ENCODE measurements at places on chromosomes 6 and 20. TPM values are rescaled to one million over a fixed set of nuclear protein-coding genes. Genes with fewer than 3 reads are reported as not detected.

DNA sequence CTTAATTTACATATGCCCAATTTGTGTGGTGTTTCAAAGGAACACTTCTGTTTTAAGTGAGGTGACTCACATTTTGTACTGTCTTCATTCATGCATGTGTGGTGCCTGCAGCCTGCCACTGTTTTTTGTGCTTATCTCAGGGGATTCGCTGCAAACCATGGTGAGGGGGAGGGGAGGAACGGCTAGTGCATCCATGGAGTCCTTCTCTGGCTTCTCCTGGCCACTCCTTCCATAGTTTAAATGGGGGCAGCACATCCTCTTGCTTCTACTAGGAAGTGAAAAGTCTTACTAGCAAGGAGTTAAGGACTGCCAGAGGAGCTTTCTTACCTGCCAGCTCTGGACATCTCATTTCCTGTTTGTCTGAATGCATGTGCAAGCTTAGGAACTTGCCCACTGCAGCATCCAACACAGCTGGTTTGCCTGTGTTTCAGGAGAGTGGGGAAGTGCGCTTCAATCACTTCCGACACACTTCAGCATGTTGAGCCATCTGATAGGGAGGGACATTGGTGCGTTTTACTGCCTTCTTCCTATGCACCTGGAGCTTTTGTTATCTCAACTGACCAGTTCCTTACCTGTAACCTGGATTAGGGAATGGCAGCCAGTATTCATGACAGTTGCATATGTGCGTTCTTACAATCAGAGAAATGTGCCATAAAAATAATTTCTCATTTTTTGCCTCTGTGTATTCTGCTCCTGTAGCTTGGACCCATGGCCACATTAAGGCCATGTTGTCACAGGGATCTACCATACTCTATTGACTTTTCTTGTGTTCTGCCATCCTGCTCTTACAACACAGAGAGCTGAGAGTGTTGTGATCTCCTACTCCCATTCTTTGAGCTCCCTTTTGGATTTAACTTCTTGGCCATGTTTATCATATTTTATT, 211.3 kb downstream of the ARID1B start:
- no peak overlapping the region for H3K27ac ChIP-seq
- no peak overlapping the region for H3K4me3 ChIP-seq
- H3K4me1 ChIP-seq: no peaks in the 10 kb centered on the region
- no peak for DNase-seq
- no peaks in the 10 kb centered on the region for H3K36me3 ChIP-seq

The CNKSR3 gene
- total RNA-seq: 9.7 TPM

- H3K4me3 ChIP-seq: no peak overlapping the region
- no peak overlapping the region for H3K27ac ChIP-seq
- DNase-seq: no peak
- H3K36me3 ChIP-seq: no peaks in the 10 kb centered on the region
Observed at GRCh38 chr6:167849846-167850459, 23.2 kb downstream of the AFDN start.

The TMEM244 gene
- not detected for total RNA-seq

The HRH3 gene
- 0.21 TPM for total RNA-seq

GRCh38 chr6:167666571-167667203, 160.0 kb upstream of the AFDN start:
- no peaks in the 10 kb centered on the region for H3K36me3 ChIP-seq
- no peak overlapping the region for H3K4me3 ChIP-seq
- no peak for DNase-seq
- no peaks in the 10 kb centered on the region for H3K27me3 ChIP-seq

DNA sequence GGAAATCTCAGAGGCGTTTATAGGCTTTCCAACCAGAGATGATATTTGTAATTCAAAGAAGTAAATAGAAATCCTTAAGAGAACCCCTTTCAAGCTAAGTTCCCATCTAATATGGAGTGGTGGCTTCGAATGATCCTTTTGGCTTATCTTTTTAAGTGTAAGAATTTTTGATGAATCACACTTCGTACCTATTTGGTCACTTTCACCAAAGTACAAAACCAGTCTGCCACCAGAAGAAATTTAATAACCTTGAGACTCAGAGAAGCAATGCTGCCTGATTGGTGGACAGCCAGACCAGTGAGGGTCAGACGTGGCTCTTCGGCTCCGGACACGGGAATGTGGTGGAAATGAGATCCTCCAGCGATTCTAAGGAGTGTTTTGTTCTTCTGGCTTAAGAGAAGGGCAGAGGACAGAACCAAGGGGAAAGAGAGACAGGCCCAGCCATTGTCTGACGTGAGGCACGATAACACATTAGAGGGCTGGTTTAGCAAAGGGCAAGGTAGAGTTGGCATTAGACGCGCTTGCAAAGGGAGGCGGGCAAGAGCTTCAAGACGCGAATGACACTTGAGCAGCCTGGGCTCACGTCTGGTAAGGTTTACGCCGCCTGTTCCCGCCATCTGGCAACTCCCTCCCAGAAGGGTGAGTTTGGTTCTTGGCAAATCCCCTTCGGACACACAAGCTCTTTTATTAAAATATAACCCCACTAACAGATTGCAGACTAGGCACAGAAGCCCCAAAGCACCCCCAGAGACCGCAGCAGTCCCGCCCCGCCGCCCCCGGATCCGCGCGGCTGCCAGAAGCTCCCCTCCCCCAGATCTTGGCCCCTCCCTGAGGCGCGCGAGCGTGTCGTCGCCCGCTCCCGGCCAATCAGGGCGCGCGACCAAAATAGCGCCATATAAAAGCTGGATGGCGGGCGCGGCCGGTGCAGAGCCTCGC, 50.0 kb upstream of the EZR start:
- H3K36me3 ChIP-seq: no peaks in the 10 kb centered on the region
- H3K27me3 ChIP-seq: no peaks in the 10 kb centered on the region
- DNase-seq: no peak
- H3K4me1 ChIP-seq: no peaks in the 10 kb centered on the region
- peak overlapping the region; percentile 55 for H3K27ac ChIP-seq

- no peaks in the 10 kb centered on the region for H3K27me3 ChIP-seq
- no peak for DNase-seq
Observed at GRCh38 chr20:47998736-47999135, 213.5 kb upstream of the SULF2 start.

DNA sequence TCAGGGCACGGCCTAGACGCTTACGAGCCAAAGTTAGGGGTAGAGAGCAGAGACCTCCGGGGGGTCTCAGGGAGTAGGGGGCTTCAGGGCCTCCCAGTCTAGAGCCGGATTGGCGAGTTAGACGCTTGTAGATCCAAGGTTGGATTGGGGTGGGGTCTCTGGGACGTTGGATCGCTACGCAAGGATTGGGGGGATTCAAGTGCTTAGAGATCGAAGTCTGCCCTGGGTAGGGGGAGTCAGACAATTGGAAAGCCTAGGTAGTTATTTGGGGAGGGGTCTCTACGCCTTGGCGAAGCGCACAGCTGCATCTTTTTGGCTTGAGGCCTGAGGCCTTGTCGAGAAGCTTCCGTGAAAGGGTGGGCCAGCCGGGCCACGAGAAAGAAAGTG, 469 bp downstream of the STX16 start:
- peaks cover 43% of the 10 kb centered on the region for H3K4me1 ChIP-seq
- H3K36me3 ChIP-seq: no peaks in the 10 kb centered on the region
- H3K4me3 ChIP-seq: peak overlapping the region; percentile 98
- no peak for DNase-seq
- peak overlapping the region; percentile 85 for H3K27ac ChIP-seq

DNA sequence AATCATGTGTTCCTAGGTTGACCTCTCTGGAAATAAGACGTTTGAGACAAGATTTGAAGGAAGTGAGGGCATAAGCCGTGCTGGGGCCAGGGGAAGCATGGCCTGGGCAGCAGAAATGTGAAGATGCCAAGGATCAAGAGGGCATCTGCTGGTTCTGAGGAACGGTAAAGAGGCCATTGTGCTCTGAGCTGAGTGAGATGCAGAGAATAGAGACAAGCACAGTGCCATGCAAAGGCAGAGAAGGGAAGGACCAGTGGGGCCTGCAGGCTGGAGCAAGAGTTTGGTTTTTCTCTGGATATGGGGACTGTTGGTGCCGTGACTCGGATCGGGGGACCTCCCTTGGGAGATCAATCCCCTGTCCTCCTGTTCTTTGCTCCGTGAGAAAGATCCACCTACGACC, 50.8 kb downstream of the SMPDL3A start:
- H3K36me3 ChIP-seq: no peaks in the 10 kb centered on the region
- H3K27me3 ChIP-seq: no peaks in the 10 kb centered on the region
- H3K4me1 ChIP-seq: no peaks in the 10 kb centered on the region
- no peak overlapping the region for H3K27ac ChIP-seq
- DNase-seq: no peak

The PDRG1 gene
- total RNA-seq: 1.7 TPM

GRCh38 chr6:14824484-14825275, 421.2 kb upstream of the JARID2 start:
- H3K4me1 ChIP-seq: no peaks in the 10 kb centered on the region
- H3K36me3 ChIP-seq: no peaks in the 10 kb centered on the region
- H3K27me3 ChIP-seq: no peaks in the 10 kb centered on the region

The RTF2 gene
- 54.5 TPM for total RNA-seq

The LY6G5C gene
- total RNA-seq: 0.96 TPM

The SIRPA gene
- total RNA-seq: 72.8 TPM

- DNase-seq: no peak
- H3K4me1 ChIP-seq: no peaks in the 10 kb centered on the region
- no peaks in the 10 kb centered on the region for H3K27me3 ChIP-seq
- no peak overlapping the region for H3K27ac ChIP-seq
- no peaks in the 10 kb centered on the region for H3K36me3 ChIP-seq
Observed at GRCh38 chr6:151269321-151269995, 29.7 kb downstream of the AKAP12 start.

DNA sequence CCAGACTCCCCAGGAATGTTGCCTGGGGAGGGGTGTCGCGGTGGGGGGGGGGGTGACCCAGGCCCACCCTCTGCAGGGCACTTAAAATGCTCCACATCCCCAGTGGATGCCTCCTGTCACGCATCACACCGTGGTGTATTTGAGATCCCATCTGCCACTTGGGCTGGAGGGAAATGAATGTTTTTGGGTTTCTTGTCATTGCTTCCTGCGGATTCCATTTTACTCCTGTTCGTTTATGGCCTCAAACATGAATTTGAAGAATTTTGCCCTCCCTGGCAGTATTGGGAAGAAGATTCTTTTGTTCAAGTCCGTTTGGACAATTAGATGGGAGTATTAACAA, 544 bp upstream of the KHDC1 start:
- no peaks in the 10 kb centered on the region for H3K4me1 ChIP-seq
- no peaks in the 10 kb centered on the region for H3K36me3 ChIP-seq
- H3K27me3 ChIP-seq: no peaks in the 10 kb centered on the region

GRCh38 chr6:48429021-48429420, 318.0 kb upstream of the PTCHD4 start:
- no peak for DNase-seq
- H3K27me3 ChIP-seq: no peaks in the 10 kb centered on the region
- H3K36me3 ChIP-seq: no peaks in the 10 kb centered on the region

DNA sequence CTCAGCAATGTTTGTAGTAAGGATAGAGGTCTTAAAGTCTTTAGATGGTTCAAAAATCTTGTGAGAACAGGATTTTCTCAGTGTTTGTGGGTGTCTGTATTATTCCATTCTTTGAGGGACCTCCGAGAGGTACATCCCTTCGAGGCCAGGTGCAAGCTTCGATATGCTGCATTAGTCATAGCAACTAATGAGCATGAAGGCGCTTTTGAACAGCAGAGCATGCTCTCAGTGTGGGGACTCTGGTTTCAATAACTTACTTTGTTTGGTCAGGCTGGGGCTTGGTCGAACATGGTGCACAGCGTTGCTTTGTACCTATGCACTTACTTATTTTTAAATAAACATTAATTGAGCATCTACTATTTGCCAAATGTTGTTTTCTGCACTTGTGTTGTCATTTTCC, 297.9 kb downstream of the CLIC5 start:
- no peak overlapping the region for H3K4me3 ChIP-seq
- no peak for DNase-seq
- no peaks in the 10 kb centered on the region for H3K27me3 ChIP-seq

The SNAP91 gene
- total RNA-seq: 0.64 TPM

DNA sequence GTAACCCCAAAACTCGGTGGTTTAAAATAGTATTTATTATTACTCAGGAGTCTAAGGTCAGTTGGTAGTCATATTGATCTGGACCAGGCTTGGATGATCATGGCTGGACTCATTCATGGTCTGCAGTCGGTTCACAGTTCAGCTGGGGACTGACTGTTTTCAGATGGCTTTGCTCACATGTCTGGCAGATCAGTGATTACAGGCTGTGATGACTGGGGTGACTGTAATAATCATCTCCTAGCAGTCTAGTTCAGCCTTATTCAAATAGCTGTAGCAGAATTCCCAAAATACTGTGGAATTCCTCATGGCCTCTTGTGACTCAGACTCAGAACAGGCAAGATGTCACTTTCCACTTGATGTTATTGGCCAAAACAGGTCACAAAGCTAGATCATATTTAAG, 16.4 kb upstream of the NT5DC1 start:
- H3K27me3 ChIP-seq: no peaks in the 10 kb centered on the region
- H3K4me1 ChIP-seq: no peaks in the 10 kb centered on the region
- no peak overlapping the region for H3K27ac ChIP-seq
- no peaks in the 10 kb centered on the region for H3K36me3 ChIP-seq
- DNase-seq: no peak

DNA sequence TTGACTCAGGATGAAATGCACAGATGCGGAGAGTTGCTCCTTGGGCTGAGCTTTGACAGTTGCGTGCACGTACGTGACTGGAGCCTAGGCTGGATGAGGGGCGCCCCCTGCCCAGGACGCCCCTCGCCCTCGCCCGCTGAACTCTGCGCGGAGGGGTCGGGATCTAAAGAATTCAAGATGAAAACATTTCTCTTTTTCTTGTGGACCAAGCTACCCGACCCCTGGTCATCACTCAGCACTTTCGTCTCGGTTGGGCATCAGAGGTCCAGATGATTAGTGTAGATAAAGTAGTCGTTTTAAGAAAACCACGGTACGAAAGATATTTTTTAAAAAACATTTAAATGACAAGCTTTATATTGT, 700 bp downstream of the DTD1 start:
- peak overlapping the region; percentile 83 for H3K4me3 ChIP-seq
- DNase-seq: no peak
- H3K27me3 ChIP-seq: no peaks in the 10 kb centered on the region
- H3K36me3 ChIP-seq: no peaks in the 10 kb centered on the region
- H3K4me1 ChIP-seq: no peaks in the 10 kb centered on the region

The GNAS-AS1 gene
- total RNA-seq: not detected

DNA sequence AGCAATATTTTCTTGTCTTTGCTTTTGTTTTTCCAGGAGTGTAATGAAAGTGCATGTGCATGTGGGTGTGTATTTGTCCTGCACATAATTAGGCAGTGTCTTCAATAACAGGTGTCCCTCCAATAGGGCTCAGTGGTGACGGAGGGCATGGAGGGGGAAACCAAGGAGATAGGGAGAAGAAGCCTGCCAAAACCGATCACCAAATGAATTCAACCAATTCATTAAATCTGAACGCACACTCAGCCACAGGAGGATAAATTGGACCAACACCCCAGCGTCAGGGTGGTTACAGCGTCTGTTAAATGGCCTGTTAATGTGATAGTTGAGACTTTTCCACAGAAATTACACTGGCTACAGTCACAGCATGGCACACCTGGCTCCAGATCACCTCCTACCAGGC, 527.6 kb downstream of the CD83 start:
- no peaks in the 10 kb centered on the region for H3K27me3 ChIP-seq
- no peaks in the 10 kb centered on the region for H3K36me3 ChIP-seq

DNA sequence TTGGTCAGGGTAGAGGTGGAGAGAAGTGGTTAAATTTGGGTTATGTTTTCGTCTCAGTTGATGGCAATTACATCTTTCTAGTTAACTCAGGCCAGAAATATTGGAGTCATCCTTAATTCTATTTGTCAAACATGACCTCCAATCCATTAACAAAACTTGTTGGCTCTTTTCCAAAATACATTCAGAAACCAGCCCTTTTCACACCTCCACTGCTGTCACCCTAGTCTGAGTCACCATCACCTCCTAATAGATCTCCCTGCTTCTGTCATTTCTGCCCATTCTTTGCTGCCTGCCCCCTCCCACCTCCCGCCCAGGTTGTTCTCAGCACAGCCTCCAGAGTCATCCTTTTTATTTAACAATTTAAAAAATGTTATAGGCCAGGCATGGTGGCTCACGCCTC, 3.0 kb upstream of the ABCF1 start:
- H3K36me3 ChIP-seq: no peaks in the 10 kb centered on the region
- H3K27me3 ChIP-seq: no peaks in the 10 kb centered on the region
- H3K4me3 ChIP-seq: no peak overlapping the region
- peaks cover 19% of the 10 kb centered on the region for H3K4me1 ChIP-seq

All from ascending aorta (tissue), 2 donors.